ENCODE measurements at places on chromosomes 5 and 9. TPM values are rescaled to one million over a fixed set of nuclear protein-coding genes. Genes with fewer than 3 reads are reported as not detected.

- no peak for DNase-seq
- no peak overlapping the region for H3K4me3 ChIP-seq
- H3K36me3 ChIP-seq, result no peaks in the 10 kb centered on the region
- H3K27ac ChIP-seq, result no peak overlapping the region
- H3K27me3 ChIP-seq, result no peaks in the 10 kb centered on the region
- H3K4me1 ChIP-seq, result no peaks in the 10 kb centered on the region
Measured at GRCh38 chr5:66694036-66694435, 97.8 kb downstream of the MAST4 start.

DNA sequence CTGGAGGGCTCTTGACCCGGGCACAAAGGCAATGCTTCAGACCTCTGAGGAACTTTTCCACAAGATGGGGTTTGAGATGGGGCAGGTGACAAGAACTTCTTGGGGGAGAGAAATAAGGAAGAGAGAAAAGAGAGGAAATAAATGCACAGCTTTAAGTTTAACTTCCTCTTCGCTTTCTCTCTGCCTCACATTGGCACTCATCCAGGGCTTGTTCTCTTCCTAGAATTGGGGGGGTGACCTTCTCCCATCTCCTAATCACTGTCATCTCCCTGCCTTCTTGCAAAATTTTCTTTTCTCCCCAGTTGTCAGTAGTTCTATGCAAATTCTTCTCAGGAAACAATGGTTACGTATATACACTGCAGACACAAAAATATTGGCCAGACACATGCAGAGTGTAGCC lies 19.1 kb upstream of the ADCY2 start:
- no peaks in the 10 kb centered on the region for H3K4me1 ChIP-seq
- no peaks in the 10 kb centered on the region for H3K27me3 ChIP-seq
- H3K27ac ChIP-seq, result no peak overlapping the region
- no peak for DNase-seq
- H3K4me3 ChIP-seq, result no peak overlapping the region

DNAJC25 gene
- total RNA-seq, result 5.7 TPM

EIF4EBP3 gene
- 11.1 TPM for total RNA-seq

CD14 gene
- total RNA-seq, result 3.3 TPM

ABO gene
- total RNA-seq, result not detected

Data from CD8-positive, alpha-beta memory T cell (primary cell).